ENCODE measurements at places on chromosomes 1 and 21.

GRCh38 chr1:55522982-55523381 is 307.8 kb upstream of the USP24 start:
- no peak for DNase-seq

DNA sequence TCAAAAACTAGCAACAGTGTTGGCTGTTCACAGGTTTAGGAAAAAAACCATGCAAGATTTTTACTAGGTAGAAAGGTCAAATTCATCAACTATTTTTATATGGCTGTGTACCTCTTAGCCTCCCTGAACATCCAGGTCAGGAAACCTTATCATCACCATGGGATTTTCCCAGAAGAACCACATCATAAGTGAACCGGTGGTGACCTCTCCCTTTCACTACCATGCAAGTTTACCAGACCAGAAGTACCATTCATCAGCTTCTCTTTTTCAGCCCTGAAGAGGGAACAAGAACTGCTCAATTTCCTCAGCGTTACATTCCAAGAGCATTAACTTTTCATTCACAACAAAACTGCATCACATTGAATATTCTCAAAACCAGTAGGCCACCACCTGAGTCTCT is 5.9 kb downstream of the SSBP3 start:
- DNase-seq = no peak

DNA sequence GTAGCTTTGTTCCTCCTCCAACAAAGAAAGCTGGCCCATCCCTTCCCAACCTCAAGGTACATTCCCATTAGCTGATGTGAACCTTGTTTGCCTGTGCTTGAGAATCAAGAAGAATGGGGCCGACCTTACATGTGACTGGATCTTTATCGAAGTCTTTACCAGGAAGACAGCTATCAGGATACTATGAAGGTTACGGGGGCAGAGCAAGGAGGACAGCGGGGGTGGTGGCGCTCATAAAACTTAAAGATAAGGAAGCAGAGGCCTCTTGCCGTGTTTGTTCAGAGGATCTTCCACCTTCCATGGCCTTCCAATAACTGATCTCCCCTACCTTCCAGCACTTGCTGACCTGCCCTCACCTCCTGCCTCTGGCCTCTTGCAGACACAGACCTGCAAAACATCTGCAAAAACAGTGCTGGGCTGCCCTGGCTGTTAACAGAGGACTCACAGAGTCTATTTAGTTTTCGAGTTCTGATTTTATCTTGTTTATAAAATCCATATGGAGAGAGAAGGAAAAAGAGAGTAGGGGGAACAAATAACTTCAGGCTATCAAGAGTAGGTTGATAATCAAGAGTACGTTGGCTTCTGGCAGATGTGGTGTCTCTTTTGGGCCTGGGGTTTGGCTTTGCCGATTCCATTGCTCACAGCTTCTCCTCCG is 198.0 kb downstream of the HUNK start:
- DNase-seq = no peak

DNA sequence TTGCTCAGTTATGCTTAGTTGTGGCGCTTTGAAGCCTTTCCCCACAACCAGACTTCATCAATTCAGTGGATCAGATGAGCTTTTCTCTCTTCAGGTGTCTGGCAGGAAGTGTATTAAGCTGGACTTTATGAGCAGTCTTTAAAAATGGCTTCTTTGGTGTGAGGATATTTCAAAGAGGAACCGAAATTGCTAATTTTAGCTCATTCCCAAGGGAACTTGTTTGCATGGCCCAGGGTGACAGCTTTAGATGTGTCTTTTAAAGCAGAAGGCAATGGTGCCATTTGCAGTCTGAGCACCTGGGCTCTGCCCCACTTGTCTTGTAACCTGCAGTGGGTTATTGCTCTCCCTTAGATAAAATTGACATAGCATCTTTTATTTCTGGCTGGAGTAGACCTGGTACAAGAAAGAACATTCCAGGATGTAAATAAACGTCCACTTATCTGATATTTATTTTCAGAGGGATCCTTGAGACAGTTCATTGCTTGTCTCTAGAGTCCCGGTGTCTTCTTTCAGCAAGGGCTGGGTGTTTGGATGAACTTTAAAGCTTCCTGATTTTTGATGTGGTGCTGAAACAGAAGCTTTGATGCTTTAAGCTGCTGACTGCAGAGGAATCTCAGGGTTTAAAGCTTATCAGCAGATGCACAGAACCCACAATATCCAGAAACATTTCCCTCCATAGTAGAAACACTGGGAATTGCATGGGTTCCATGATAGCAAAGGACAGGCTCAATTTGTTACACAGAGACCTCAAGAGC is 241.7 kb downstream of the ADGRL2 start:
- DNase-seq = no peak

GRCh38 chr1:100769906-100770646 is 50.5 kb downstream of the VCAM1 start:
- no peak for DNase-seq

DNA sequence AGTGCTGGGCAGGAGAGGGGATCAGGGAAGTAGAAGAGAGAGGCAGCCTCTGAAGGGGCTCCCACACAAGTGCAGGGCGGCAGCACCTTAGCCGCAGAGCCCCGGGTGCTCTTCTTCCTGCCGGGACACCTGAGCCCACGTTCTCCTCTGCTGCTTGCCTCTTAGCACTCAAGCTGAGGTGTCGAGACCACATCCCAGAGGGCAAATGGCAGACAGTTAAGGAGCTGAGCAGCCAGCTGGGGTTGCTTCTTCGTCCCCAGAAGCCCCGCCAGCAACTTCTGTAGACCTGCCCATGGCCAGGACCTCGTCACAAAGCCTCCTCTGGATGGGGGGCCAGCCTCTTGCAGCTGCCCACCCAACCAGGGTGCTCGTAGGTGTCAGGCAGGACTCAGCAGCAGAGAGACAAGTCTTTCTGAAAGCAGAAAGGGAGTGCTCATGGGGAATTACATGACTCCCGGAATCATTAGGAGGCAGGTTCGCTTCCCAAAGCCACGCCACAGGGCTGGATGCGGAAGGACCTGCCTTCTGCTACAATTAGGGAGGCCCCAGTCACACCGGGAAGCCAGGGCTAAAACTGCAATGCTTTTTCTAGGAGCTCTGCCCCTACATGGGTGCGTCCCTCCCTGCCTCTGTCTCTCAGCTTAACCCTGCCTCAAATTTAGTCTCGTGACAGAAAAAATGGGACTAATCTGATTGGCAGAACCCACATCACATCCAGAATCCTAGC is 141.4 kb upstream of the RAB4A start:
- DNase-seq = no peak

- peak; percentile 97 for DNase-seq
Observed at GRCh38 chr1:25796811-25797458, 3.1 kb upstream of the SELENON start.

DNA sequence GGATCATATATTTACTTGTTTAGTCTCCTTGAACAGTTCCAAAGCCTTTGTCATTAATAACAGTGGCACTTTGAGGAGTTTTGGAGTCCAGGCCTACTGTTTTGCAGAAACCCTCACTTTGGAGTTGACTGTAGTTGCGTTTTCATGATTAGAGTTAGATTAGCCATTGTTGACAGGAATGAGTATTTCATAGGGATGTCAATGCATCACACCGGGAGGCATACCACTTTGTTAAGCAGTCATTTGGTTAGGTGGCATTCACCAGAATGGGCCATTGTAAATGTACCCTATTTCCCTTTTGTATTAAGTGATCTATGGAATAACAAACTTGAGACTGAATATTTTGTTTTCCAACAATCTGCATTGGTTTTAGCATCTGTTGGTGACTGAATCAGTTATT is 11.8 kb downstream of the MRPS6 start:
- no peak for DNase-seq

DNA sequence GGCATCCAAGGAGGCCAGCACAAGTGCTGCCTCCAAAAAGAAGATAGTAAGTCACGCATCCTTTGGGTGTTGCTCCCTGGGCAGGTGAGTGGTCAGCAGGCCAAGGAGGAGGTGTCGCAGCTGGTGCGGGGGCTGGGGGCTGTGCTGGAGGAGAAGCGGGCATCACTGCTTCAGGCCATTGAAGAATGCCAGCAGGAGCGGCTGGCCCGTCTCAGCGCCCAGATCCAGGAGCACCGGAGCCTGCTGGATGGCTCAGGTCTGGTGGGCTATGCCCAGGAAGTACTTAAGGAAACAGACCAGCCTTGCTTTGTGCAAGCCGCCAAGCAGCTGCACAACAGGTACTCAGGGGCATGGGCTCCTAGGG is 4.3 kb downstream of the TRIM46 start:
- DNase-seq = no peak

- DNase-seq = peak; percentile 18
Observed at GRCh38 chr1:160618763-160619274, 28.0 kb downstream of the SLAMF1 start.

GRCh38 chr1:224739997-224740684 is 124.0 kb downstream of the CNIH3 start:
- DNase-seq = no peak

GRCh38 chr1:3530086-3530925 is 75.8 kb downstream of the ARHGEF16 start:
- peak; percentile 92 for DNase-seq

DNA sequence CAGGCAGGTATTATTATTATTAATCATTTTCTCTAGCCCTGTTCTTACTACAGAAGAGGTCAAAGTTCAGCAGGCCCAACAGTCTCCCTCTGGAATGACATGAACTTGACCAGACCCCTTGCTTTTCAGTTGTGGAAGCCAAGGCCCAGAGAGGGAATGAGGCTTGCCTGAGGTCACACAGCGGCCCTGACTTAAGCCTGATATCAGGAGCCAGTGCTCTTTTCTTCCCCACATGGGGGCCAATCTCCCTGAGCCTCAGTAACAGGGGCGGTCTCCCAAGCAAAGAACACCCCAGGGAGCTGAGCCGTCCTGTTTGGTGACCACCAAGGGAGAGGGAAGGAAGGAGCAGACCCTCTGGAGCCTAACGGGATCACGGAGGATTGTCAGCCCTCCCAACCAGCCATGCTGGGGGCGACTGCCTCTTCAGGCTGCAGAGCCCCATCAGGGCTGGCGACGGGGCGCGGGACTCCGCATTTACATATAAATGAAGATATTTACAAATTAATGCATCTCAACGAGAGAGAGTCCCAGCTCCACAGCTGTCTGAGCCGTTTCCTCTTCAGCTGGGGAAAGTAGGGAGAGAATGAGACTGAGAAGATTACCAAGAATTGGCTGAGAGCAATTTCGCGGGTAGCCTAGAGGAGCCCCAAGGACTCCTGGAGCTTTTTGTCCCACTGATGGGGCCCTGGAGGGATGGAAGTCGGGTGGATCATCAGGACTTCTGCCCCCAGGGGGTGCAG is 186.1 kb upstream of the KLHDC7A start:
- no peak for DNase-seq

GRCh38 chr1:28159243-28159642 is 17.2 kb downstream of the PTAFR start:
- DNase-seq = no peak

- no peak for DNase-seq
Observed at GRCh38 chr1:161115132-161115711, 2.6 kb downstream of the PFDN2 start.

DNA sequence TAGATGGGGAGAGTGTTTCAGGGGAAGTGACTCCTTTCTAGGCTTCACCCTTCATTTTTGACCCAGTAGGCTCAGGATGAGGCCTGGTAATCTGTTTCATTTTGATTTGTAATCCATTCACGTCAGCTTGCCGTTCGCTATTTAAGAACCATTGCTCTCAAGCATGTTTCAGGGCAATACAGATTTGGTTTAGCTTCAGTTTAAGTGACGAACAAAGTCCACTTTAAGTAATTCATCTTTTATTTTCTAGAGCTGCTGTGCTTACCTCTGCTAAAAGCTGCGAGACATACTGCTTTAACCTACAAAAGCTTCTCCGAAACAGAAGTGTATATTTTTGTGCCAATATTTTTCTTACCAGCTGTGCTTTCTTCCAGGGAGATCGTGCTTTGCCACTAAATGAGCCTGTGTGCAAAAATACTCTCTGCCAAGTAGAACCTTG is 8.9 kb upstream of the FMO3 start:
- no peak for DNase-seq

- peak; percentile 90 for DNase-seq
Observed at GRCh38 chr1:26327956-26328362, 10.2 kb downstream of the CD52 start.

DNA sequence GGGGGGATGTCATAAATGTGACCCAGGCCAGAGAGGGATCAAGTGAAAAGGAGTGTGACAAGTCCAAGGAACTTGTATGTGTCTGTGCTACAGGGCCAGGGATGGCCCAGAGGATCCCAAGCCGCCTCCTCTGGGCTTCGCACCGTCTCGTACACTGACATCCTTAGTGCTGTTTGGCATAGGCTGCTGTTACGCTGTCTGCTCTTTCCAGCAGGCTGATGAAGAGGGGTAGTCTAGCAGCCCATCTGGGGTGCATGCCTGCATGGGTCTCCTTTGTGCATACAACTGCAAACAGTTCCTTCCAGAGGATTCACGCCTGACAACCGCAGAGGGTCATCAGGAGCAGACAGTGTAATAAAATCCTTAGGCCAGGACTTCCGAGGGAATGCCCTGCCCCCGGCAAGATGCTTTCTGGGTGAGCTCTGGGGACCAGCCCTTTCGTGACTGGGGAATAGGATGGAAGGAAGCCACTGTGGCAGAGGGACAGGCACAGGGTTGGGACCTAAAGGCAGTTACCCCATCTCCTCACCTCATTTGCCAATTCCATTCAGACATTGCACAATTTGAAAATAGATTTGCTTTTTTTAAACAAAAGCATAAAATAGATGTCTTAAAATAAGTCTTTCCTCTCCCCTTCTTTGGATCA is 6.3 kb upstream of the GOLT1A start:
- DNase-seq = no peak

Measured in NCI-H2171 treated with DMSO at 0.1 percent for 48 hours (cell line).